ENCODE measurements at places on chromosomes 1 and 21.

DNA sequence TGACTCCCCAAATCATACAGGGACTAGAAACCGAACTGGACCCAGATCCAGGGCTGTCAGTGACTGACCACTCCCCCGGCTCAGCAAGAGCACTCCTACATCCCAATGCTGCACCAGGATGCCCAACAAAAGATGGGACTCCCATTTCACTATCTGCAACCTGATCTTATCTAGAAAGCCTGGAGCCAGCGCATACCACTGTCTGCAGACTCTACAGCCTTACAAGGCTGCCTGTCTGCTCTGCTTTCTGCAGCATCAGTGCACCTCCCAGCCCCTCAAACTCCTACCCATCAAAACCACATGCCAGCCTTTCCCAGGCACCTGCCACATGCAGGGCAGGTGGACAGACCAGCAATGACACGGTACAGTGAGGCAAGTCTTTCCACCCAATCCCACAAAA is 52.2 kb downstream of the SSBP3 start:
- DNase-seq, result no peak

- no peak for DNase-seq
Measured at GRCh38 chr1:151961833-151962232, 31.8 kb downstream of the S100A10 start.

DNA sequence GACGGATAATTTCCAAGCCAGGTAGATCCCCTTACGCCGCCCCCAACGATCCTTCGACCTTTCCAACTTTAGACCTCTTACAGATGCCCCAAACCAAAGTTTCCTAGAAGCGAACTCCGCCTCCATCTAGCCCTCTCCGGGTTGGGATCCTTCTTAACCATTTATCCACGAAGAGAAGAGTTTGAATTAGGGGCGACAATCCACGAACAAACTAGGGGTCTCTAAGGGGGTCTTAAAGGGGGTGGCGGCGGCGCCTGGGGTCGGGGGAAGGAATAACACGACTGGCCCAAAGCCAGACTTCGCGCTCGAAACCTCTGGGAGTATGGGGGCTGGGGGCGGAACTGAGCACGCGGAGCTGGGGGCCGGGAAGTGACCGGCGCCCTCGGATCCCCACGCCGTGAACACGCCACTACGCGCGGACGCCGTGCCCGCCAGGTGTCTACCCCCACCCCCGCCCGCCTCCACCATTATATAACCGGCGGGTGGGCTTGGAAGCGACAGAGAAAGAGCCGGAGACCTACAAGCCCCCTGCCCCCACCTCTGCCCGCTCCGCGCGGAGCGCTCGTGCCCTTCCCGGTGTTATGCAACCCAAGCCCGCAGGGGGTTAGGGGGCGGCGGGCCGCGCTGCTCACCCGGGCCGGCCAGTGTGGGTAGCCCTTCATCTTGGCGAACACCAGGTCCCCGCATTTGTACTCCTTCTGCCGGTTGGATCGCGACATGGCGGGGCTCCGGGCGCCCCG is 594 bp downstream of the HDGF start:
- peak; percentile 69 for DNase-seq

DNA sequence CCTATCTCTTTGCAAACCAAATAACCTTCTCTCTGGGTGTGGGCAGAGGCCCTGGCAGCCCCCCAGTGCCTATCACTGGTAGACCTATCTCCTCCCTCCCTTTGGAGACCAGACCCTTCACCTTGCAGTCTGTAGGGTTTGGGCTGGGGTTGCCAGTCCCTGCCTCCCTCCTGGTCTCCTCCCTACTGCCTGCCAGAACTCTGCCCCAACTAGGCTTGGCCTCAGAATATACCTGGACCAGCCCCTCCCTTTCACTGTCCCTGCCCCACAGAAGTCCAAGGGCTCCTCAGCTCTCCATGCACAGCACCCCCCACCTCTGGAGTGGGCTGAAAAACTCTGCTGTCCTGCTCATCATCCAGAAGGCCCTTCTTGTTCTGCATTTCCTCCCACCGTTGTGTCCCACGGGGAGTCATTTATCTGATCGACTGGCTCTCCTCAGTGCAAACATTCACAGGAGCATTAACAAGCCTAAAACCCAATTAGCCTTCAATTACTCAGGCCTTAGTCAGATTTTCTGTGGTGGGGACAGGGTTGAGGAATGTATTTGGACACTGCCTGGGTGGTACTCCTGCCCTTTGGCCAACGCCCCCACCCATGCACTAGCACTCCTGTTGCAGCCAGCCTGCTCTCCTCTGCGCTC is 27.7 kb upstream of the DMBX1 start:
- DNase-seq, result no peak

DNA sequence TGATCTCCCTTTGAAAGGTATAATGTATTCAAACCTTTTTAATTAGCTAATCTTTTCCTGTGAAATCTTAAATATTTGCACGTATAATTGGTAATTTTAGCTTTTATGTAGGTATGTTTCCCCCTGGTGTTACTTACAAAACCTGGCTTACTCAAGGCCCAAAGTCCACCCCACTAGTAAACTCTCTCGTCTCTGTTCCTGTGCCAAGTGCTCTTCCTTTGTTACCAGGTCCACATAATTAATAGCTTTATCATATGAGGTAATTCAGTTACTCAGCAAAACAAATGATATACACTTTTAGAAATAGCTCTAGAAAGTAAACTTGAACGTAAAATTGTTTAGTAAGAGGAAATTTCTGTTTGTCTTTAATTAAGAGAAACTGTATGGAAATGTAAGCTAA is 36.7 kb downstream of the NFIA start:
- DNase-seq, result no peak

GRCh38 chr1:116409751-116410191 is 36.7 kb downstream of the ATP1A1 start:
- no peak for DNase-seq

- no peak for DNase-seq
Measured at GRCh38 chr1:223328566-223328965, 35.4 kb downstream of the SUSD4 start.

DNA sequence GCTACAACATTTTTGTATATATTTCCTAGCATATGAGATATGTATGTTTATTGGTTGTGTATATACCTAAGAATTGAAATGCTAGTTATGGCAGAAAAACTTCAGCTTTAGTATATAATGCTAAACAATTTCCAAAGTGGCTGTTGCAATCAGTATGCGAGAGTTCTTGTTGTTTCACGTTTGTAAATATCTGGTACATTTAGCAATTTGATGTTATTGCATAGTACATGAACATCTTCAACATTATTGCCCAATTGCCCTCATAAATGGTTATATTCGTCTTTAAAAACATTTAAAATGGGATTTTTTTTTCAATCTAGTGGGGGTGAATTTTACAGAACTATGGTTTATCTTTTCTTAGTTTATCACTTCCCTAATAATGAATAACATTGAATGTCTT is 86.2 kb upstream of the HP1BP3 start:
- DNase-seq, result no peak

DNA sequence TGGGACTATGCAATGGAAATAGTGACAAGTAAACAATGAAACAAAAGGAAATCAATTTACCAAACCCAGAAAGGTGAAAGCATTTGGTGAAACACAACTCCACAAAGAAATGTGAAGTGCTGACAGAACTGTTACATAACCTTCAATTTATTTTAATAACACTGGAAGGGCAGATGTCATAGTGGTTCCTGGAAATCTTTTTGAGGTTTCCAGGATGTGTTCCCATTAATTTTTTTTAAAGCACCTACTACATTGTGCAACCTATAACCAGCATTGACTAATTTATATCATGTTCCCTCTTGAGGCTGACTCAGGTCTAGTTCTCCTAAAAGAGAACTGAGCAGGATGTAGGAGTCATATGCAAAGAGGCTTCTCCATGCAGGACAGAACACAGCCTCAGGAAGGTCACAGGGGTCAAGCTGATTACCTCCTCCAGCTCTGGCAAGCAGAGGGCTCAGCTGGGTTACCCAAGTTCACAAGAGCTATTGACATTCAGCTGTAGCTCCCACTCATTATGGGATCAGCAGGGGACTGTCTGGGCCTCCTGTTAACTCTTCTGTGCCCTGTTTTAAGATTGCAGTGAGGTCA is 157.1 kb upstream of the NRIP1 start:
- DNase-seq, result no peak

DNA sequence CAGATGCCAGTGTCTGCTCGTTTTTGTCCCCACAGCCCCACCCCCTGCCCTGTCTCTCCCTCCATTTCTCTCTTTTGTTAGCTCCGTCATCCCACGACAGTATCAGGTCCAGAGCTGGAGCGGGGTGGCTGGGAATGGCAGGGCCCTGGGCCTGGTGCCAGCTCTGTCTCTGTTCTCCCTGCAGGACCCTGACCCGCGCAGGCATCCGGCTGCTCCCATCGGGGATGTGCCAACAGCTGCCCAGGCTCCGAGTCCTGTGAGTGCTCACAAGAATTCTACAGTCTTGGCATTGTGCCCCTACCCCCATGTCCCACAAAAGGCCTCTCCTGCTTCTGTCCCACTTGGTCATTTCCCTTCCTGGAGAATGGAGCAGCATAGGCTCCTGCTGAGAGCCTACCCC is 37.4 kb downstream of the UBE2T start:
- no peak for DNase-seq

- no peak for DNase-seq
Measured at GRCh38 chr1:3194760-3195479, 125.9 kb downstream of the PRDM16 start.

- DNase-seq, result no peak
Measured at GRCh38 chr1:7644086-7644485, 127.0 kb upstream of the VAMP3 start.

- no peak for DNase-seq
Measured at GRCh38 chr1:98764485-98764884, 103.0 kb downstream of the SNX7 start.

GRCh38 chr1:35324486-35324885 is 56.0 kb downstream of the ZMYM4 start:
- DNase-seq, result no peak

- DNase-seq, result no peak
Measured at GRCh38 chr1:21633992-21634805, 35.0 kb downstream of the RAP1GAP start.

DNA sequence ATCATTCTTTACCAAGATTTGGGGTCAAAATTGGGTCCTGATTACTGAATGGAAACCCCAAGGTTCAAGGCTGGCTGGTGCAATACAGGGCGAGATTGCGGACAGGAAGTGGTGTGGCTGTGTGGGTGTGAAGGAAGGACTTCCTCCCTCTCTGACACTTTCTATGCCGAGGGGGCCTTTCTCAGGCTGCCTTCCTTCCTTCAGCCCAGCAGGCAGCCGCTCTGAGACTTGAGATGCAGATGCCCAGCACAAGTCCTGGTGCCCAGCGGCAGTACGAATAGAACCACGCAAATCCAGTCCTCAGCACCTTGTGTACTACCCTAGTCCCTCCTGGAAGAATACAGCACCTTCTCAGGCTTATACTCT is 16.3 kb downstream of the BATF3 start:
- peak; percentile 79 for DNase-seq

DNA sequence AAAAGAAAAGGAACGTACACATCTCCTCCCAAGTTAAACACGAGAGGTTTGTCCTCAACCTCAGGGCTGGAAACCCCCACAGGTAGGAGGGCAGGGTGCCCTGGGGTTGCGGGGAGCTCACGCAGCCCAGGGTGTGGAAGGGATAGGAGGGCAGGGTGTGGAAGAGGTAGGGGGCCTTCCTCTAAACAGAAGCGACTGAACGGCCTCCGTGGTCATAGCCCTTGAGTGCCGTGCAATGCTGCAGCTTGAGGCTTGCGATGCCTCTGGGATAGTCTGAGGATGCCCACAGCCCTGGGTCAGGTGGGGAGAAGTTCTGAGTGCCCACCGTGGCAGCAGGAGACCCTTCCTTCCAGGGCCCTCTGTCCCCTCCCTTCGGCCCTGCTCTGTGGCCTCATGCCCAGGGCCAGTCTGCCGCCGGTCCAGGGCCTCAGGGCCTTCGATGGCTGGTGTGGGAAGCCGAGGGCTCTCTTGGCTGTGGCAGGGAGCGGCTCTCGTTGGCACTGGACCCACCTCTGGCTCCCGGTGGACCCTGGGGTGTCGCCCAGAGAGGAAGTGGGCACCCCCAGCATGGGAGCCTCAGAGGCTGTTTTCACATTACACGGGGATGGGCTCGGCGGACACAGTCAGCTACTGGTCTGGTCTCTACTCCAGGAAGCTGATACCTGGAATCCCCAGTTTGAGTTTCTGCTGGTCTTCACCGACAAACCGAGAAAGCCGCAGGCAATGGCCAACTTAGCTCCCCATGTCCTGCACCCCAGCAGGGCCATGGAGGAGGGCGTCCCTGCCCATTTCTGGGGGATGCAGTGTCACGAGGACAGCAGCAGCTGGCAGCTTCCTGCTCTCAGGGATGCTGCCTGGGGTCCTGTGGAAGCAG is 6.4 kb upstream of the CDK11B start:
- DNase-seq, result no peak

- peak; percentile 90 for DNase-seq
Measured at GRCh38 chr1:960363-961131, at the start of gene KLHL17. TSS of gene KLHL17 (plus strand) at chr1:960584. CDS start at chr1:960694, 110 bp downstream.

GRCh38 chr1:59619557-59619956 is 195.2 kb upstream of the HOOK1 start:
- no peak for DNase-seq

GRCh38 chr1:29645586-29645985 is 409.3 kb downstream of the PTPRU start:
- no peak for DNase-seq

GRCh38 chr1:160952129-160952510 is 2.5 kb downstream of the ITLN2 start:
- no peak for DNase-seq
